ENCODE measurements at places on chromosomes 7 and 10. TPM values are rescaled to one million over a fixed set of nuclear protein-coding genes. Genes with fewer than 3 reads are reported as not detected.

GRCh38 chr7:99170730-99171074, 26.8 kb upstream of the SMURF1 start:
- H3K4me1 ChIP-seq, result no peaks in the 10 kb centered on the region
- DNase-seq, result no peak
- peaks cover 5% of the 10 kb centered on the region for H3K27me3 ChIP-seq
- no peak overlapping the region for H3K4me3 ChIP-seq

- peak overlapping the region; percentile 1 for H3K27ac ChIP-seq
- no peaks in the 10 kb centered on the region for H3K36me3 ChIP-seq
- H3K4me3 ChIP-seq, result no peak overlapping the region
- H3K4me1 ChIP-seq, result no peaks in the 10 kb centered on the region
- H3K27me3 ChIP-seq, result peaks cover 24% of the 10 kb centered on the region
Observed at GRCh38 chr7:88243345-88243909, 23.6 kb upstream of the SRI start.

GRCh38 chr10:114266521-114266920, 27.5 kb downstream of the VWA2 start:
- H3K27me3 ChIP-seq, result no peaks in the 10 kb centered on the region
- no peak overlapping the region for H3K4me3 ChIP-seq
- peaks cover under 1% of the 10 kb centered on the region for H3K4me1 ChIP-seq
- H3K27ac ChIP-seq, result no peak overlapping the region
- H3K36me3 ChIP-seq, result no peaks in the 10 kb centered on the region

- no peak overlapping the region for H3K27ac ChIP-seq
- H3K4me1 ChIP-seq, result no peaks in the 10 kb centered on the region
- no peaks in the 10 kb centered on the region for H3K36me3 ChIP-seq
- H3K4me3 ChIP-seq, result no peak overlapping the region
- DNase-seq, result no peak
Observed at GRCh38 chr10:120483651-120484301, 26.7 kb downstream of the PLPP4 start.

The CNNM1 gene
- 0.31 TPM for total RNA-seq
